NCI-H146 (cell line): ENCODE measurements at places on chromosomes 2 and 18.

DNA sequence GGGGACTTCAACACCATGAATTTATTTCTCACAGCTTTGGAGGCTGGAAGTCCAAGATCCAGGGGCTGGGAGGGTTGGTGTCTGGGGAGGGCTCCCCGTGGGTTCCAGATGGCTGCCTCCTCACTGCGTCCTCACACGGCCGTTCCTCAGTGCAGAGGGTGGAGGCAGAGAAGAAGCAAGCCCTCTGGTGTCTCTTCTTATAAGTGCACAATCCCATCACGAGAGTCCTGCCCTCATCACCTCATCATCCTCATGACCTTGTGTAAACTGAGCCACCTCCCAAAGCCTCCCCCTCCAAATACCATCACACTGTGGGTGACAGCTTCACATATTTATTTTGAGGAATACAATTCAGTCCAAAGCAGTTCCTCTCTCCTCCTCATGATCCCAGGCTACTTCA is 26.3 kb downstream of the TMEM163 start:
- DNase-seq, result peak; percentile 25

- DNase-seq, result no peak
These were observed 215.4 kb downstream of the MYCN start for GRCh38 chr2:16155766-16156165.

DNA sequence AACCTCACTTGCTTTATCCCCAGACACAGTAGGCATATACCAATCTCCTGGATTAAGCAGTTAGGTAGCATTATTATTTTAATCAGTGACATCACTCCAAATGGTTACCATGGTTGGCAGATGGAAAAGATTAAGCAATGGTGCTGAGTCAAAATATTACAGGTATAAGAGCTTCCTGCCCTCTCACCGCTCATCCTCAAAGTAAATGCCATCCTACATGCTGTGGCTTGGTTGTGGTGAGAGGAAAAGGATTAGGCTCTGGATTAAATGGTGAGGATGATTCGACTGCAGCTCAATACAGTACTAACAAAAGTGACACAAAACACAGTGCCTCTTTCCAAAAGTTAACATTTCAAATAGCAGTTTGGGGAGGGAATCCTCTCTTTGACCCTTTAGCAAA is 108.9 kb upstream of the ACAA2 start:
- DNase-seq, result no peak

- DNase-seq, result no peak
These were observed 38.1 kb downstream of the PIK3C3 start for GRCh38 chr18:41993151-41993550.

DNA sequence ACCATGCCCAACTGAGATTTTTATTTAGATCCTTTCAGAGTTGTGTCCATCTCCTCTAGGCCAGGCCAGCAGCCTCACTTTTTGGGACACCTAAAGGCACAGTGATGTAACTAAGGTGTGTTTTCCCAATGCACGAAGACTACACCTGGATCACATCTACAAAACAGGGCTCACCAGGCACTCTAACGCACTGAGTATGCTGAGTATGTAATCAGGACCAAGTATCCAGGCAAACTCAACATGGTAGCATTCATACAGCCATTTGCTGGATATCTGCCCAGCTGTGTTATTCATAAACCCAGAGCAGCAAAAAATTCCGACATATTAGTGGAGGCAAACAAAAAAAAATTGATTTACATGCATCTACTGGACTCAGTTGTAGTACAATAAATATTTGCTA is 33.8 kb downstream of the LPIN2 start:
- no peak for DNase-seq

DNA sequence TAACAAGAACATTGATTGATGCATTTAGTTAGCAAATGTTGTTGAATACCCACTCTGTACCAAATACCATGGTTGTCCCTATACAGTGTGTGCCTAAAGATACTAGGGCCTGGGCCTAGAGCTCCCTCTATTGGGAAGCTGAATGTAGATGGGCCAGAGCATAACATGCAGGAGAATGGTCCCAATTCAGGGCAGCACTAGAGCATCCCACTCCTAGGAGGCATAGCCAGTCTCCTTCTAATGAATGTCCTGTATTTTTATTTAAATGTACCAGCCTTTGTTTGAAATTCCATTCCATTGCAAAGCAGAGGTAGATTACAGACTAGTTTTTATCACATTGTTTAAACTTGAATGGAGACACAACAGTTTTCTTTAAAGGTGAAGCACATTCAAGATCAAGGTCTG is 90.6 kb downstream of the FEZ2 start:
- peak; percentile 23 for DNase-seq

GRCh38 chr2:29469516-29469915 is 354.3 kb downstream of the CLIP4 start:
- no peak for DNase-seq

GRCh38 chr18:8797206-8797605 is 91.8 kb downstream of the MTCL1 start:
- DNase-seq, result peak; percentile 58

- no peak for DNase-seq
These were observed 60.4 kb downstream of the FN1 start for GRCh38 chr2:215375467-215375830.

DNA sequence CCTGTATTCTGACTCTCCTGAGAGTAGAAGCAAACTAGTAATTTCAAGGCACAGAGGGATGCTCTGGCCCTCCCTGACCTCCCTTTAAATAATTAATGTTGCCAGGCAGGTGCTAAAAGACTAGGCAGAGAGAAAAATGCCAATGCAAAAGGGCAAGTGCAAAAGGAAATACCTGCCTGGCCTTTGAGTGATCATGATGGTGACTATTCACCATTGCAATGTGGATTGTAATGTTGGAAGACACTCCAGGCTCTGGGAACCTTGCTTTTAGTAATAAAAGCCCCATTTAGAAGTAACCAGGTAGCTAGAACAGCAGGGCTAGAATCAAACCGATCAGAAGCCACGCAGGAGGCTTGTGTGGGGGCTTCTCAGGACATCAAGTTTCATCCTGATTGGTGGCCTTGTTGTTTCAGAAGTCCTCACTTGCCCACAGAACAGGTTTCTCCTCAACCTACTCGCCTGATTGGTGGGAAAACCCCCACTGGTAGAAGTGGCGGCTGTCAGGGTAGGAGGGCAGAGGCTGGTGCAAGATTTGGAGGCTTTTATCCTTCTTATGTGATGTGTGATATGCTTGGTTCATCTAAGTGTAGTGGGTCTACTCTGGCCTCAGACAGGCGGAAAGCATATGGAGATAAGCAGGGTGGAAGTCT is 16.0 kb upstream of the CHRNA1 start:
- no peak for DNase-seq

DNA sequence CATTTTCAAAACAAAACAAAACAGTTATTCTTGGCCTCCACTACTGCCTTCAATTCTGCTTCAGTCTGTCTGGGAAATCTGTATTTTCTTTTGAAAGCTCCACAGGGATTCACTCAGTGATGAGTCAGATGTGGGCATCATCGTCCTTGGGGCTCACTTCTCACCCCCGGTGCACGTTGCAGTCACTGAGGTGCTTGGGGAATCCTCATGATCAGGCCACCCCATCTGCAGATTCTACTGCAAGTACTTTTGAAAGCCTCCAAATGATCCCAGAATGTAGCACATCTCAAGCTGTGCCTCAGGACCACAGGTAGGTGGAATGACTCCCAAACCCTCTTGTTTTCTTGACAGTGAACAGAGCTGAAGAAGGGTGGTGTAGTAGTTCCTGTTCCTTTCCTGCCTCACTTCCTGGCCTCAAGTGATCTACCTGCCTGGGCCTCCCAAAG is 34.3 kb downstream of the LPIN2 start:
- DNase-seq, result no peak

DNA sequence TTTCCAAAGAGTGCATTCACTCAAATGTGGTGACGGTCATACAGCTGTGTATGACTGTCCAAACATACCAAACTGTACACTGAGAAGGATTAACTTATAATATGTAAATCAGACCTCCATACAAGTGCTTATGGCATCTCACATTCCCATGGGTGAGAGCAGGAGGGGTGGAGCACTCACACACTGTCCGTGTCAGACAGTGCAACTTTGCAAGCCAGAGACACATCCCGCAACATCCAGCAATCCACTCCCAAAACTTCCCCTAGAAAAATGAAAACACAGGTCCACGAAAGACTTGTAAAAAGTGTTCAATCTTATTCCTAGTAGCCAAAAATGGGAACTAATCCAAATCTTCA is 36.4 kb downstream of the FAM168B start:
- no peak for DNase-seq

GRCh38 chr2:214713080-214713830 is 96.2 kb downstream of the BARD1 start:
- no peak for DNase-seq

GRCh38 chr2:239113615-239114014 is 265.7 kb downstream of the TWIST2 start:
- DNase-seq, result no peak

- peak; percentile 27 for DNase-seq
These were observed 268.2 kb upstream of the SESTD1 start for GRCh38 chr2:179532863-179533278.

DNA sequence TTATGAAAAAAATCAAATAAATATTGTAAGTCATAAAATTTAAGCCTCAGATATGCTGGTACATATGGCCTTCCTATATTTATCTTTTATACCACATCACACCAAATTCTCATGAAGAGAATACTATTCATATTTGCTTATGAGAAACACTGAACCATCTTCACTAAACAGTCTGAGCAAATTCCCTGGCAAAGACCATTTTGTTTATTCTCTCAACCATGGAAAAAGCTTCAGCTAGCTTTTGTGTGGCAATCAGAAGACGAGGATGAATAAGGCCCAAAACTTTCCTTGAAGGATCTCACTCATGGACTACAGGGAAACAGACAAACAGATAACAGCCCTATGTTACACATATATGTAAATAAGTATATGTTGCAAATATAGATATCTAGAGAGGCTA is 252.1 kb downstream of the TMX3 start:
- DNase-seq, result no peak

- no peak for DNase-seq
These were observed 589 bp upstream of the SGPP2 start for GRCh38 chr2:222423632-222424275.

GRCh38 chr2:158772306-158773078 is 22.6 kb upstream of the DAPL1 start:
- no peak for DNase-seq

- DNase-seq, result no peak
These were observed 128.7 kb downstream of the OSBPL1A start for GRCh38 chr18:24268784-24269550.
